ENCODE measurements at places on chromosomes 7 and 10.

DNA sequence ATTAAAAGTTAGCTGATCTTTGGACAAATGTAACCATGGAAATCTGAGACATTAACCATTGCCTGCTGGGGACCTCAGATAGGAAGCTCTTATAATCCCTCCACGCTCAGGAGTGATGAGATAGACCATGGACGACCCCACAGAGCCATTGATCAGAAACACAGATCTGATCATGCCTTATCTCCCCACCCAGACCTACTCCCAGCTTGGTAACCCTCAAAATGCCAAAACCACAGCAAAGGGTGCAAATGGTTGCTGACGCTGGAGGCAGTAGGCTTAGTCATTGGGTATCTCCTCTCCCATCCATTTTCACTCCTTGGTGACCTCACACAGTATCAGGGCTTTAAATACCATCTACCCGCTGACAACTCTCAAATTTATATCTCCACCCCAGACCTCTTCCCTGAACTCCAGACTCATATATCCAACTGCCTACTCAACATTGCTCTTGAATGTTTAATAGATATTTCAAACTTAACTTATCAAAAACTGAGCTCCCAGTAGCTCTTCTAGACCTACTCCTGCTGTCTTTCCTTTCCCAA, 60.8 kb downstream of the CRTAC1 start:
- DNase-seq, result no peak

GRCh38 chr10:15106352-15107013, 9.3 kb downstream of the RPP38 start:
- DNase-seq, result peak; percentile 73

GRCh38 chr10:93464776-93465388, 17.3 kb downstream of the MYOF start:
- no peak for DNase-seq

DNA sequence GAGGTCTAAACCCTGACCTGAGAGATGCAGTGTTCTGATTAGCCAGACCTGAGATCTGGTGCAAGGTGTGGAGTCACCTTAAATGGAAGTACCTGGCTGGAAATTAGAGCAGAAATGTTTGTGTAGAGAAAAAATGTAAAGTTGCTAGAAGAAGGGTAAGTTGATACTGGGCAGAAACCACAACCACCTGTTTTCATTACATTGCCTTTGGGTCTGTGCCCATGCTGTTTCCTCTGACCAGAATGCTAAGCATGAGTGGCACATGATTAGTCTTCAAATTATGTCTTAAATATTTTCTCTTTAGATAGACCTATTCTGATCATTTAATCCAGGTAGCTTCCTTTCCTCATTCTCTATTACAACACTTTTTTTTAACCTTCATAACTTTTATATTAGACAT, 69.0 kb downstream of the CASD1 start:
- no peak for DNase-seq

DNA sequence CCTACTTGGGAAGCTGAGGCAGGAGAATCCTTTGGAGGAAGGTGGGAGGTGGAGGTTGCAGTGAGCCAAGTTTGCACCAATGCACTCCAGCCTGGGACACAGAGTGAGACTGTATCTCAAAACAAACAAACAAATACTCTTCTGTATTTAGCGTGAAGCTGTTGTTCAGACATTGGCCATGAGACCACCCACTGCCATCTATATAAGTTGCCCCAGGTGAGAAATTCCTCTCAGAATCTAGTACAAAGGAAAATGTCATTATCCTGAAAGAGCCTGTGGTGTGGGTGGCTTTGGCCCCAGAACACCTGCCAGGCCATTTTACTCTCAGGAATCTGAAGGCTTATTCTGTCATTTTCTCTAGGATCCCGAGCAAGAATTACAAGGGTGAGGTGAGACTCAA, 4.0 kb upstream of the FRMD4A start:
- DNase-seq, result no peak

DNA sequence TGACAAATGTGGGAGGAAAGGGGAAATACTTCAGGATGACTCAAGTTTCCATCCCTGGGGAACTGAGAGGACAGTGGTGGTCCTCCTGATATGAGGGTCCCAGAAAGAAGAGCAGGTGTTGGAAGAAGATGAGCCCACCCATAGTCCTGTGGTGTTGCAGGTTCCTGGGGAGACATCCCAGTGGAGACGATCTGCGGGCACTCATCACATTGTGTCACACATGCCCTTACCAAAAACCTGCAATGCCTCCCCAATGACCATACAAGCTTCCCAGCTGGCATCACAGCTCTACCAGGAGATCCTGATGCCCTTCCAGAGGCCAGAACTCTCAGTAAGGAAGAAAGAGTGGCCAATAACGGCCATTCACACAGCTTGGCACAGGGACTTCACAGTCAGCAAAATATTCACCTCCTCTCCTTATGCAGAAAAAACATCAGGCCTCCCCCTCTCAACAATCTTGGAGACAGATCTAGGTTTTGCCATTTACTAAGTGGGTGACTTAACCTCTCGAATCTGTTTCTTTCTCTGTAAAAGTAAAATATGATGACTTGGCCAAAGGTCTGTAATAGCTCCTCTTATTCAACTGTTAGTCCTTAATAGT, 9.0 kb downstream of the PUS7 start:
- DNase-seq, result no peak

- DNase-seq, result peak; percentile 22
Measured at GRCh38 chr10:422241-422640, 267.2 kb downstream of the DIP2C start.

GRCh38 chr7:44748948-44749731, 493 bp downstream of the ZMIZ2 start:
- DNase-seq, result peak; percentile 63

GRCh38 chr7:108009873-108010272, 6.9 kb upstream of the LAMB1 start:
- no peak for DNase-seq

- no peak for DNase-seq
Measured at GRCh38 chr10:314871-315270, 179.6 kb downstream of the ZMYND11 start.

- DNase-seq, result no peak
Measured at GRCh38 chr10:114897593-114897992, 40.4 kb upstream of the TRUB1 start.

GRCh38 chr10:96387161-96387560, 28.4 kb upstream of the OPALIN start:
- DNase-seq, result no peak

- DNase-seq, result no peak
Measured at GRCh38 chr10:108454224-108454623, 1289.7 kb upstream of the SORCS1 start.

DNA sequence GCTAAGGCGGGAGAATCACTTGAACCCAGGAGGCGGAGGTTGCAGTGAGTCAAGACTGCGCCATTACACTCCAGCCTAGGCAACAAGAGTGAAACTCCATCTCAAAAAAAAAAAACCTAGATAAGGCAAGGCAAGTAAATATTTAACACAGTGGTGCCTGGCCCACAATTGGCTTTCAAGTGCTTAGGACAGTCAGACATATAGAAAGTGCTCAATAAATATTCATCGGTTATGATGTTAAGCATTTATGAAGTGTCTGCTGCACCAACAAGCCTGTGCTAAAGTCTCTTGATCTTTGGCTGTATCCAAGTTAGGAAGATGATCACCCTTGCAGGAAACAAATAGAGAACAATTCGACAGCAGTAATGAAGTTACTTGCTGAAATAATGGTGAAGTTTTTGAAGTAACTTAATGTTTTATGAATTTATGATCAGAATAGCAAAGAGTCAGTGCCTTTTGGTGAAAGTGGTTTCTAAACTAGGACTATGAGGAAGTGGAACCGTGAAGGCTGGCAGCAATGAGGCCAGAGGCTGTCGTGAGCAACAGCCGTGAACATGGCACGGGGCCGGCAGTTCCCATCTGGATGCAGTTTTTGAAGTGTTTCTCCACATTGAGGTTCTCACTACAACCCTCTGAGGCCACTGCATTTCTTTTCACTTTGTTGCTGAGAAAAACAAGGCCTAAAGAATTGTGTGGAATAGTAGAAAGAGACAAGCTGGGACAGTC, 48.1 kb upstream of the GATA3 start:
- peak; percentile 26 for DNase-seq

DNA sequence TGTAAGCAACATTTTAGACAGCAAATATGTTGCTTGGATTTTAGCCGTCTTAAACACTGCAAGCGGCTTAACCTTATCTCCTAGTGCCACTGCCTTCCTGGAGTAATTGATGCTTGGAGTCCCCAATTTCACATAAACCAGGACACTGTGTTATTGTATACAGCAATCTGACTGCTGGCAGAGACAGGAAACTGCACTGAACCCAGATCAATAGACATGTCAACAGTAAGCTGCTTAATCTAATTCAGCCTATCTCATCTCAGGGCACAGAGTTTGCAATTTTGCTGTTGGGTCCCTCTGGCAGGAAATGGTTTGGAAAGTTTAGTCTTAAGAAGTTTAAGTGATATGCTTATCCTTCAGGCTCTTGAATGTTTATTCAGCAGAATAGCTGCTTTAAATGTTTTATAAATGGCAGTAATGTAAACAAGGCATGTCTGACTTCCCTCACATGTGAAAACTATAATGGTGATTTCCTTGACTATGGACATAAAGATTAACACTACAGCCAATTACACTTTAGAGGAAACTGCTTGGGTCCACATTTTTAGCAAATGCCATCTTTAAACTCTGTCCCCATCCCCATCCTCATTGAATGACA, 598.6 kb downstream of the PARD3 start:
- DNase-seq, result no peak

- no peak for DNase-seq
Measured at GRCh38 chr10:34771106-34771505, 44.0 kb downstream of the PARD3 start.

GRCh38 chr10:49367600-49367999, 28.3 kb downstream of the DRGX start:
- DNase-seq, result peak; percentile 5

DNA sequence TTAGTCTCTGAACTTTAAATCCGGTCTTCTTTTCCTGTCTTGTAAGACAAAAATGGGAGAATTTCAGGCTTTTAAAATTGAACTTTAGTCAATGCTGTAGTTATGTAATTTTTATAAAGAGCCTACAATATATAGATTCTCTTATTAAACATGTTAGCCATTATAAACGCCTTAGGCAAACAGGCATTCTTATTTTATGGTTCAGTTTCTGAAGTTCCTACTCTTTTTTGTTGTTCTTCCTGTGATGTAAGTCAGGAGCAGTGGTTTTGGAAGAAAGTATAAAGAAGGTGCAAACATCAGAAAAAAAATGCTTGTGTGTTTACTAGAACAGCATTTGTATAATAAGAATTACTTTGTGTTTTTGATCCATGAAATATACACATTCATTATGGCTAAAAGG, 41.6 kb downstream of the BICC1 start:
- no peak for DNase-seq

DNA sequence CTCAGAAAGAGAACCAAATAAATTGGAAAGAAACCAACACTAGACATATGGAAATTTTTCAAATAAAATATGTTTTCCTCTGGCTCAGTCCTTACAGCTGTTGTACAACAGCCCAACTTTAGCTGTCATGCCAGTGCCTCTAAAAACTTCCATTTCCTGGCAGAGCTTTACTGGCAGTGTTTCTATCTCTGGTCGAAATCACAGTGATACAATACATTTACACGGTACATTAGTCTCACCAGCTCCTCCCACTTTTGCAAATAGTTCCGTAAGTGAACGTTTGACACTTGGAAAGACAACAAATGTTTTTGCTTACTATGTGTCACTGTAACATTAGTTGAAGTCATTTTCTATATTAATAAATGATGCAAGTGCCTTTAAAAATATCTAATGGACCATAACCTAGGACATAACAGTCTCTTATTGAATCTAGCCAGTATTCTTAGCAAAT, 29.8 kb downstream of the BCAP29 start:
- DNase-seq, result no peak

DNA sequence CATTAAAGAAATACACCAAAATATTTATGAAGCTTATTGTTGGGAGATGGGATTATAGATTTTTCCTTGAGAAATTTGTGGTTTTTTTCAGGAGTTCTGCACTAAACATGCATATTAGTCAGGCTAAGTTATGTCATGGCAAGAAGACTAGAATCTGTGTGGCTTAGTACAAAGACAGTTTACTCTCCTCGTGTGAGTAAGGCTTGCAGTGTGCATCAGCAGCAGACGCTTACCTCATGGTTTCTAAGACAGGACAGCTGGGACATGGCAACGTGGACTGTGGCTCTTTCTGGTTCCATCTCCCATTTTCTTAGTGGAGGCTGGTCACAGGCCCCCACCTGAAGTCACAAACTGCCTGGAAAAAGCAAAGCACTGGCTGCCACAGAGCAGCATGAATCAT, 429.6 kb upstream of the VSTM2A start:
- DNase-seq, result no peak

GRCh38 chr10:34081347-34081743, 733.8 kb downstream of the PARD3 start:
- DNase-seq, result no peak

- DNase-seq, result no peak
Measured at GRCh38 chr10:6877336-6877721, 297.3 kb upstream of the PRKCQ start.

- DNase-seq, result no peak
Measured at GRCh38 chr10:84156768-84157167, 16.8 kb upstream of the GPR15LG start.

GRCh38 chr10:48600645-48601505, 4.0 kb downstream of the ARHGAP22 start:
- DNase-seq, result no peak

GRCh38 chr10:124231168-124232155, 138.1 kb upstream of the CHST15 start:
- peak; percentile 85 for DNase-seq

DNA sequence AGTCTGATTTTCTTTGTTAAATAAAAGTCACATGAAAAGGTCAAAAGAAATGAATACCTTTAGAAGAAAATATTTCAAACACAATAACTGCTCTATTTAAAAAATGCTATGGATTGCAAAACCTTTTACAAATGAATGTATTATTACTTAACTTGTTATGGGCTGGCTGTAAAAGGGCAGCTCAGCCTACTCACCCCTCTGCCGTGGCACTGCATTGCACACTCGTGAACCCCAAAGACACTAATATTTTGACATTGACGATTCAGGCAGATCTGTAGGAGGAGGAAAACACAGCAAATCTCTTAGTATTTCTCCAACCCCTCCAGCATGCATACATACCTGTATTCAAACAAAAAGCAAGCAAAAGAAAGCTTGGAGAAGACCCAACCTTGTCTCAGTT, 149.5 kb downstream of the FANK1 start:
- no peak for DNase-seq

- no peak for DNase-seq
Measured at GRCh38 chr7:117605712-117606111, 125.9 kb downstream of the CFTR start.

- DNase-seq, result peak; percentile 35
Measured at GRCh38 chr10:46787321-46787615, 124.0 kb upstream of the PTPN20 start.

DNA sequence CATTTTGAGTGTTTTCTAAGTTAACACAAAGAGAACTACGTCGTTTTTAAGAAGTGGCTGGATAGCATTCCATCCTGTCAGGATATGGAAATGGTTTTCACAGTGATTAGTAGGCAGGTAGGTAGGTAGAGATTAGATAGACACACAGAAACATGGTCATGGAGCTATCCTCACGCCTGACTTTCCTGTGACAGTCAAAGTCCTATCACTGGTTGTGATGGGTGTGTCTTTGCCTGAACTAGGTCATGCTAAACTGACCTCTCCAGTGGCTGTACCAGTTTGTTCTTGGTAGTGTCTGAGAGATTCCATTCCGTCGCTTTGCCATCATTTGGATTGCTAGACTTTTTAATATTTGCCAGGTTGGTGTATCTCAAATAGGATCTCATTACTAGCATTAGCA, 28.2 kb downstream of the FKBP6 start:
- DNase-seq, result no peak

Data from NAMALWA (cell line).